ENCODE measurements at places on chromosomes 16 and 17.

DNA sequence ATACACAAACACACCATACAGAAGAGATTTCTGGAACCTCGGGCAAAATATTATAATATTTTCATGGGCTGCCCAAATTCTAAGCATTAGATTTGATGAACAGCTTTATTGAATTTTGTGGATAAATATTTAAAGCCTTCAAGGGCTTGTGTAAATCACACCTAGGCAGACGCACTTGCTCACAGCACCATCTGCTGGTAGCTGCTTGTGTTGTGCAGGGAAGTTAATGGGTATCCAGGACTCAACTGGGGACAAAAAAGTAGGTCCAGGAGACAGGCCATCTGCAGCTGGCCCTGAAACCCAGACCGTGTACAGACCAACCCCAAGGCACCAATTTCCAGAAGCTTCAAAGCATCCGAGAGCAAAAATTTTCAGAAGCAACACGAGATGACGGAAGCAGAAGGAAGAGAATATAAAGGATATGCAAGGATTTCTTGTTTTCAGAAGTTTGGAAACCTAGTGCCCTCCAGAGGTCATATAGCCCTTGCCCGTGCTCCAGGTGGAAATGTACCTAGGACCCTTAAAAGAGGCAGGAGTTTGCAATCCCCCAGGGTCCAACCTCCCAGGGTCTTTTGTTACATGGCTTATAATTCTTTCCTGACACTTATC is 140.0 kb downstream of the CHD9NB start:
- DNase-seq = peak; percentile 48

- no peak for DNase-seq
Measured at GRCh38 chr17:4980644-4981216, 6.7 kb downstream of the CAMTA2 start.

DNA sequence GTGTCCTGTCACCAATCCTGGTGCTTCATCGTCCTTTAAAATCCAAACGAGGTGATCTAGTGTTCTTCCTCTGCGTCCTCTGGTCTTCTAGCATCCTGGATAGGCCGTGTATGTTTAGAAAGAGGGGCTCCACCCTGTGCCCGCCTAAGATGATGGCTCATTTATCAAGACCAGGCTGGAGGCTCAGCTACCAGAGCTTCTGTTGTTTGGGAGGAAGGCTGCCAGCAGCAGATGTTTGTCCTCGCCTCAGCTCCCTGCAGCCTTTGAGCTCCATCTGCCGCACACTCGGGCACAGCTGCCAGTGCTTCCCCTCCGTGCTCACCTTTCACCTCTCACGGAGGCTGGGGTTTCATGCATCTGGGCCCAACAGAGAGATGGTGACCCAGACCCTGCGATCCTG is 954.7 kb upstream of the RBFOX1 start:
- DNase-seq = no peak

- DNase-seq = no peak
Measured at GRCh38 chr16:74760007-74760767, 14.4 kb downstream of the FA2H start.

GRCh38 chr17:42886283-42887176 is 14.1 kb upstream of the G6PC1 start:
- no peak for DNase-seq

- DNase-seq = no peak
Measured at GRCh38 chr17:81999587-81999975, 22.2 kb downstream of the ASPSCR1 start.

GRCh38 chr16:24291932-24292331 is 35.8 kb downstream of the CACNG3 start:
- no peak for DNase-seq

DNA sequence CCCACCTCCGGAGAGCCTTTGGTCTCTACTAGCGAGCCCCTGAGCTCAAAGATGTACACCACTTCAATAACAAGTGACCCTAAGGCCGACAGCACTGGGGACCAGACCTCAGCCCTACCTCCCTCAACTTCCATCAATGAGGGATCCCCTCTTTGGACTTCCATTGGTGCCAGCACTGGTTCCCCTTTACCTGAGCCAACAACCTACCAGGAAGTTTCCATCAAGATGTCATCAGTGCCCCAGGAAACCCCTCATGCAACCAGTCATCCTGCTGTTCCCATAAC is 702 bp downstream of the SPN start:
- DNase-seq = no peak

DNA sequence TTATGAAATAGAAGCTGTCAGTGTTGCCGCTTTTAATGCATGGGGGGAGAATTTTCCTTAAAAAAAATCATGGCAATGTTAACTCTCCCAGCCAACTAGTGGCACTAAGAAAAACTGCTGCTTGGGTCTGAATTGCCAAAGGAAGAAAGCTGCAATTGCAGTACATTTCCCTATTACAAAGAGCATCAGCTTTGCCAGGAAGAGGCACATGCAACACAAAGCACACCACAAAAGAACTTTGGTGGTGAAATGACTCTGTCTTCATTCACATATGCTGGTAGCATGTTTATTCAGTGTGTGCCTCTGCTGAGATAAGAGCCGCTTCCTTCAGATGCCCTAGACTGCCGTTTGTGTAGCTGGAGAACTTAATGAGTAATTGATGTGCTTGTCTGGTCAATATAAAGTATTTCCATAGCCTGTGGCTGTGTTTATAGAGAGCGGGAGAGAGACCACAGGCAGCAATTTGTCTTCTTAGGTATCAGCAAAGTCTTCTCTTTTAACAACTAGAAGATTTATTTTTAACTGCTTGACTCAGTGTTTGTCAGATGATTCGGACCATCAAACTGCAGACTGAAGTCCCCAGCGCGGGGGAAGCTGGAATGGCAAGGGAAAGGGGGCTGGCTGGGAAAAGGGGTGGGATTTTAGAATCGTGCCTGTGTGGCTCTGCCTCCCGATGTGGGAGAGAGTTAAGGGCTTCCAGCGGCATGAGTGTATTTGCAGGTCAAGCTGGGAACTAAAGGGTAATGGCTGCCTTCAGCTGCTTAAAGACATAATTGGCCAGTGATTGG is 115.1 kb downstream of the MRTFB start:
- no peak for DNase-seq

All from NCI-H187 (cell line).